SK-N-SH (cell line): ENCODE measurements at places on chromosomes 12 and 14.

GRCh38 chr14:97603201-97603600 is 806.0 kb downstream of the VRK1 start:
- H3K36me3 ChIP-seq: no peaks in the 10 kb centered on the region
- DNase-seq: no peak
- no peak overlapping the region for H3K27ac ChIP-seq
- H3K4me1 ChIP-seq: no peaks in the 10 kb centered on the region
- H3K27me3 ChIP-seq: no peaks in the 10 kb centered on the region
- no peak overlapping the region for H3K4me3 ChIP-seq

DNA sequence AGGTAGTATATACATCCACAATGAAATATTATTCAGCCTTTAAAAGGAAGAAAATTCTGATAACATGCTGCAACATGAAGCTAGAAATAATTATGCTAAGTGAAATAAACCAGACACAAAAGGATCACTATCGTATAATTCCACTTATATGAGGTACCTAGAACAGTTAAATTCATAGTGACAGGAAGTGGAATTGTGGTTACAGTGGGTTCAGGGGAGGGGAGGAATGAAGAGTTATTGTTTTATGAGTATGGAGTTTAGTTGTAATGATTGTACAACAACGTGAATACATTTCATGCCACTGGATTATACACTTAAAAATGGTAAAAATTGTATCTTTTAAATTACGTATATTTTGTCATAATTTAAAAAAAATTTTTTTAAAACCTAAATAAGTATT is 21.0 kb downstream of the EEA1 start:
- no peak for DNase-seq
- H3K4me3 ChIP-seq: no peak overlapping the region
- H3K36me3 ChIP-seq: no peaks in the 10 kb centered on the region
- H3K4me1 ChIP-seq: no peaks in the 10 kb centered on the region

GRCh38 chr12:64452559-64453329 is 824 bp downstream of the TBK1 start:
- H3K27me3 ChIP-seq: no peaks in the 10 kb centered on the region
- DNase-seq: peak; percentile 53
- peak overlapping the region; percentile 98 for H3K27ac ChIP-seq
- H3K4me3 ChIP-seq: peak overlapping the region; percentile 97
- peaks cover 35% of the 10 kb centered on the region for H3K36me3 ChIP-seq

DNA sequence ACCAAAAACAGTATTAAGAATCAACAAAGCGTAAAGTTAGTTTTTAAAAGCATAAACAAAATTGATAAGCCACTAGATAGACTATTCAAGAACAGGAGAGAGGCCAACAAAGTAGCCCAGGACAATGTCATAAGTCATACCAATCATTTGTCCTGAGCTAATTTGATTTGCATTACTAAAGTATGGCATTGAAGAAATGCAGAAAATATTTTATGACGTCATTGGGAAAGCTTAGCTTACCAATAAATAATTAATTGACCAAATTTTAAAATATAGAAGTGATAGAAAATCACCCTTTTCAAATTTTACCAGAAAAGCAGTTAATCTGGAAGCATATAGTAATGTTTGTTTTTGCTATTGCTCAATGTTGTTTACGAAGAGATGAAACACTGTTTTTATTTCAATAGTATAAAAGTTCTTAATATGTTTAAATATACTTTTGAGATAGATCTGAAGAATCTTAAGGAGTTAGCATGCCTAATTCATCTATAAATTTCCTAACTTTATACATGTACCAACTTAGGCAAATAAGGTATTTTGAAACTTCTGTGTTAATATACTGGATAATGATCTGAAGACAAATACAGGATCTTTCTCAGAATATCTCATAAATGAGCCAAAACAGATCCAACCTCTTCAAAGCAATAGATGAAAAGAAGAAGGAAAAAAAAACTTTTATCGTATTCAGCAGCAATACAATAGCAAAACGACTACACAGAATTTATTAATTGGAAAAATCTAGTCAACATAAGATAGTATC is 1118.5 kb downstream of the SLC16A7 start:
- no peaks in the 10 kb centered on the region for H3K4me1 ChIP-seq
- no peak for DNase-seq

GRCh38 chr12:32261638-32262037 is 137.7 kb upstream of the FGD4 start:
- H3K27ac ChIP-seq: no peak overlapping the region
- no peaks in the 10 kb centered on the region for H3K36me3 ChIP-seq
- H3K4me3 ChIP-seq: no peak overlapping the region
- H3K27me3 ChIP-seq: no peaks in the 10 kb centered on the region
- H3K4me1 ChIP-seq: no peaks in the 10 kb centered on the region; the same call in 1 of the 2 replicates

DNA sequence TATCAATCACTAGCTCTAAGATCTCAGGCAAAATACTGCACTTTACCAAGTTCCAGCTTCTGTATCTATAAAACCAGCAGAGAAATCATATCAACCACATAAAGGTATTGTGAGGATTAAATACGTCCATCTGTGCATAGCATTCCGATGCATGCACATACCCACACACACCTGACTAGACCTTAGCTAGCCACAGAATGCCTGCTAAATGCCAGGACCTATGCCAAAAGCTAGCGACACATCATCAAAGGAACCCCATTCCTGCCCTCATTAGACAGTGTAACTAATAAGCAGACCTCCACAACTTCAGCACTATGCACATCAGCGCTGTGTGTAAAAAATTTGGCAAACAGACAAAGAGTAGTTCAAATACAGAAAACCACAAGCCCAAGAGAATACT is 185.2 kb downstream of the SLC2A13 start:
- DNase-seq: no peak
- no peaks in the 10 kb centered on the region for H3K27me3 ChIP-seq
- H3K36me3 ChIP-seq: no peaks in the 10 kb centered on the region
- H3K4me1 ChIP-seq: no peaks in the 10 kb centered on the region

DNA sequence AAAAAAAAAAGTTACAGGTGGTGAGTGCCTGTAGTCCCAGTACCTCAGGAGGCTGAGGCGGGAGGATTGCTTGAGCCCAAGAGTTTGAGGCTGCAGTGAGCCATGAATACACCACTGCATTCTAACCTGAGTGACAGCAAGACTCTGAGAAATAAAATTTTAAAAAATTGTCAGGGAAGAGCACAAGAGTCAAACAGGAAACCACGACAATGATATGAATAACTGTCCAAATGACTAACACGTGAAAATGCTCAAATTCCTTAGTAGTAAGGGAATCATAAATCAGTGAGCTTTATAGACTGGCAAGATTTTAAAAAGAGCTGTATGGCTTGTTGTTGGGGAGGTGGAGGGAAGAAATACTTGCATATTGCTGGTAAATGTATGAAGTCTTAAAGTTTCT is 12.9 kb upstream of the ASPG start:
- DNase-seq: no peak

- no peaks in the 10 kb centered on the region for H3K36me3 ChIP-seq
- no peaks in the 10 kb centered on the region for H3K27me3 ChIP-seq
- peak overlapping the region; percentile 19; the same call in 1 of the 2 replicates for H3K27ac ChIP-seq
These were observed 2.9 kb downstream of the MYL2 start for GRCh38 chr12:110917467-110917866.

DNA sequence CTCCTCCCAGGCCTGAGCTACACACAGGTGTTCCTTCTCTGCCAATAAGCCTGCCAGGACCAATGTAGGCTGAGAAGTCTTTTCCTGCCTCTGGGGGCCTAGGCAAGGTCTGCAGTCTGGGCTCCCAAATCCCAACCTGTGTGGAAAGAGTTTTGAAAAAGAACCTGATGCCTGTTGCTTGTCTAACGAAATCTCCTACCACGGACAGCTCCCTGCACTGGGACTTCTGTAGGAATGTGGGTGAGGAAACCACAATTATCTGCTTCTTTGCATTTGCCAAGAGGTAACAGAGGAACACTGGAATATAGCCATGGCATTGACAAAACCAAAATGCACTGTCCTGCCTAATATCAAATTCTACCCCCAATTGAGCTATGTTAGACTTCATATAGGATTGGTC is 877.0 kb upstream of the TMEM132C start:
- H3K36me3 ChIP-seq: no peaks in the 10 kb centered on the region
- no peak for DNase-seq
- H3K27me3 ChIP-seq: no peaks in the 10 kb centered on the region
- H3K4me1 ChIP-seq: no peaks in the 10 kb centered on the region
- H3K4me3 ChIP-seq: no peak overlapping the region
- H3K27ac ChIP-seq: no peak overlapping the region

- no peaks in the 10 kb centered on the region for H3K27me3 ChIP-seq
- H3K4me3 ChIP-seq: no peak overlapping the region
- no peak overlapping the region for H3K27ac ChIP-seq
These were observed 18.8 kb upstream of the KRT78 start for GRCh38 chr12:52867642-52868041.

GRCh38 chr12:31662176-31662849 is 2.8 kb downstream of the ETFBKMT start:
- H3K4me3 ChIP-seq: no peak overlapping the region
- H3K4me1 ChIP-seq: 0 out of 2 replicates have a peak, but pooled peaks cover 8% of the 10 kb centered on the region

- no peaks in the 10 kb centered on the region for H3K4me1 ChIP-seq
- H3K4me3 ChIP-seq: no peak overlapping the region
These were observed 8.3 kb downstream of the CDKL1 start for GRCh38 chr14:50388256-50388931.

DNA sequence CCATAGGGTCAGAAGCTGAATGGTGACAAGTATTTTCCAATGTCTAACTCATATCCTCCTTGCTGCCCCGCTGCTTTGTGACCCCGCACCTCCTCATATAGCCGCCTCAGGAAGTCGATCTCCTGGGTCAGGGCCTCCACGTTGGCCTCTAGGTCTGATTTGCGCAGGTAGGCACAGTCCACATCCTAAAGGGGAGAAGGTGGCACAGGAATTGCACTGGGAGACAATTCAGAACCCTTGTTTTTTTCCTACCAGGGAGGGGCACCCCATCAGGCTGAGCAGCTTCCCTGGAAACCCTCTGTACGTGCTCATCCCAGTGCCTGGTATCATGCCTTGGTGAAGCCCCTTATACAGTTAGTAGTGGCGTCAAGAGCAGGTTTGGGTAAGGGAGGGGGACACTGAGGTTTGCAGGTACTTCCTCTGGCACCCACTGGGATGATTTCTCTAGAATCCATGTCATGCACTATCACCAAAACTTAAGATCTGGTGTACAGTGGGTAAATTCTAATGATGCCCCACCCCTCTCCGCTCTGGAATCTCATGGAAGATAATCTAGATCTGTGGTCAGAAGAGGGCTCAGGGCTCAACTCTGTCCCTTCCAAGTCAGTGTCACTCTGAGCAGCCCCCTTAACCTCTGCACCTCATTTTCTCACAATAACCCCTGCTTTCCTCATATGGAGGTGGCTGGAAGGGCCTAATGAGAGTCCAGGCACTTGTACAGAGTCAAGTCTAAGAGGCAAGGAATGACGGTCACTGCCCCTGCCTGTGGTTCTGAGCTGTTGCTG is 20.1 kb upstream of the KRT86 start:
- DNase-seq: no peak
- no peak overlapping the region for H3K27ac ChIP-seq
- H3K4me1 ChIP-seq: peaks cover 3% of the 10 kb centered on the region; the same call in 1 of the 2 replicates
- no peak overlapping the region for H3K4me3 ChIP-seq
- H3K27me3 ChIP-seq: no peaks in the 10 kb centered on the region
- H3K36me3 ChIP-seq: no peaks in the 10 kb centered on the region

DNA sequence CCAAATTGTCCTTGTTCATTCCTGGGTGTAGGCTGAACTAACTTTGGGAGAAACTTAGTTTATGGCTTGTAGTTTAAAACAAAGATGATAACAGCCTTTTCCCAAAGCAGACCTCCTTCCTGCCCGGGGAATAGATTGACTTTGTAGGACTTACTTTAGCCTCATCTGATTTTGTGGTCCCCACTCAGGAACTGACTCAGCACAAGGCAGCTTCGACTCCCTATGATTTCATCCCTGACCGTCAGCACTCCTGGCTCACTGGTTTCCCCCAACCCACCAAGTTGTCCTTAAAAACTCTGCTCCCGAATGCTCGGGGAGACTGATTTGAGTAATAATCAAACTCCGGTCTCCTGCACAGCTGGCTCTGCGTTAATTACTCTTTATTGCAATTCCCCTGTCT is 40.1 kb upstream of the DDHD1 start:
- H3K27me3 ChIP-seq: no peaks in the 10 kb centered on the region; the same call in 1 of the 2 replicates
- DNase-seq: no peak
- no peaks in the 10 kb centered on the region for H3K4me1 ChIP-seq
- H3K36me3 ChIP-seq: no peaks in the 10 kb centered on the region

DNA sequence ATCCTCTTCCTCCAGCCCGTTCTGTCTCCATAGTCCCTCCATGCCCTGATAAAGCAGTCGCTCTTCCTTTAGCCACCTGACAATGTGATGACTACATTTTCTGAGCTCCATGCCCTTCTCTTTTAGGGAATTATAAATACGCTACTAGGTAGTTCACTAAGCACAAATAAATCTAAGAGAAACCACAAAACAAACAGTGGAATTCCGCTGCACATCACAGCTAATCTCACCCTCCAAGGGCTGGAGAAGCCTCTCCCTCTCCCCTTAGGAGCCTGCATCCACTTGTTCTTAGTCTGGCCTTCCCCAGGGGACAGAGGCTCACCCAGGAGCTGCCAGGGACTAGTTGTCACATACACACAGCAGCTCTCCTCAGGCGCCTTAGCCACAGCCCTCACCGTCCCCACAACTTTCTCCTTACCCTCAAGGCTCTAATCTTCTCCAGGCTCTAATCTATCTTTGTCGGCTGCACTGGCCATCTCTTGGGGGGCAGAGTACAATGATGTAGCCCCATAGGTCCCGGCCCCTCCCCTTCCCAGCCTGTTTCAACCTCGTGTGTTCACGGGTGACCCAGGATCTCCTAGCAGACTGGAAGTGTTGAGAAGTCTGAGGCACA is 55.9 kb upstream of the GPR68 start:
- no peaks in the 10 kb centered on the region for H3K4me1 ChIP-seq
- DNase-seq: no peak
- H3K36me3 ChIP-seq: no peaks in the 10 kb centered on the region
- no peak overlapping the region for H3K4me3 ChIP-seq

- no peak overlapping the region for H3K4me3 ChIP-seq
- H3K36me3 ChIP-seq: no peaks in the 10 kb centered on the region
- no peak overlapping the region for H3K27ac ChIP-seq
- no peaks in the 10 kb centered on the region for H3K27me3 ChIP-seq
- peaks cover 4% of the 10 kb centered on the region; the same call in 1 of the 2 replicates for H3K4me1 ChIP-seq
These were observed 122.8 kb downstream of the VRK1 start for GRCh38 chr14:96920023-96920422.

GRCh38 chr12:102564026-102564425 is 83.7 kb upstream of the IGF1 start:
- no peak overlapping the region for H3K27ac ChIP-seq
- H3K27me3 ChIP-seq: no peaks in the 10 kb centered on the region
- no peaks in the 10 kb centered on the region for H3K36me3 ChIP-seq
- no peaks in the 10 kb centered on the region; the same call in 1 of the 2 replicates for H3K4me1 ChIP-seq
- no peak overlapping the region for H3K4me3 ChIP-seq
